ENCODE measurements at places on chromosomes 7 and 10. TPM values are rescaled to one million over a fixed set of nuclear protein-coding genes. Genes with fewer than 3 reads are reported as not detected.

Gene ANKRD26
- total RNA-seq: 11.1 TPM

Gene MORN4
- 1.9 TPM for total RNA-seq

Gene SEMA4G
- total RNA-seq: 0.45 TPM

Gene ZPBP
- total RNA-seq: not detected

Gene TSPAN12
- not detected for total RNA-seq

Gene HHEX
- not detected for total RNA-seq

Gene PPP1R17
- not detected for total RNA-seq

GRCh38 chr10:113454341-113455061, 98.4 kb upstream of the HABP2 start:
- no peak overlapping the region for H3K27ac ChIP-seq
- peak; percentile 48 for DNase-seq
- peaks cover 3% of the 10 kb centered on the region for H3K4me1 ChIP-seq
- peaks cover 20% of the 10 kb centered on the region for H3K27me3 ChIP-seq
- no peak overlapping the region for H3K4me3 ChIP-seq

GRCh38 chr7:54996391-54996790, 22.4 kb upstream of the EGFR start:
- H3K4me1 ChIP-seq: peaks cover 8% of the 10 kb centered on the region
- H3K4me3 ChIP-seq: no peak overlapping the region
- no peaks in the 10 kb centered on the region for H3K27me3 ChIP-seq
- no peak for DNase-seq

DNA sequence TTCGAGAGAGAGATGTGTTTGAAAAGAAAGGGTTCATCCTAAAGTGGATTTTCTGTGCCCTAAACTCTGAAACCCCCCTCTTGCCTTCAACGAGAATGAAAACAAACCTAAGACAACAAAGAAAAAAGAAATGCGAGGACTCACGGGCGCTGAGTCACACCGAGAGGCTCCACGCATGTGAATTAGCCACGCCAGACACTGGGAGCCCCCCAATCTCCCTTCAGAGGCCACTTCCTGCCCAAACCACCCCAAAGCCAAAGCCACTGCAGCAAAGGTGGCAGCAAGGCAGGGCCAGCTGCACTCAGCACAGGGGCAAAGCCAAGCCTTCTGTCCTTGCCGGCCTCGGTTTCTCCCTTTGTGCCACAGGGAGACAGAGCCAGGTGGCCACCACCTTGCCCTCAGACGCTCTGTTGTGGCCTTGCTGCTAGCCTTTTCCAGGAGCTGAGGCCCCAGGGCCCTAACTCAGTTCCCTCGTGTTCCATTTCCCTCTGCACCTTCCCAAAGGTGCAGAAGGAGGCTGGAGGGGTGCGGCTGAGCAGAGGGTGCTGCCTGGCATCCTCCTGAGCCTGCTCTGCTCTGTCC, 93.3 kb downstream of the FAM53B start:
- peaks cover 88% of the 10 kb centered on the region for H3K4me1 ChIP-seq
- no peaks in the 10 kb centered on the region for H3K27me3 ChIP-seq
- peak overlapping the region; percentile 51 for H3K4me3 ChIP-seq
- DNase-seq: peak; percentile 92
- peaks cover 11% of the 10 kb centered on the region for H3K36me3 ChIP-seq

- H3K27ac ChIP-seq: no peak overlapping the region
- DNase-seq: no peak
- peaks cover 2% of the 10 kb centered on the region for H3K4me1 ChIP-seq
- peaks cover 41% of the 10 kb centered on the region for H3K36me3 ChIP-seq
- no peaks in the 10 kb centered on the region for H3K27me3 ChIP-seq
Measured at GRCh38 chr10:5741276-5741675, 56.6 kb downstream of the TASOR2 start.

- no peak overlapping the region for H3K4me3 ChIP-seq
- H3K27me3 ChIP-seq: peaks cover 15% of the 10 kb centered on the region
- H3K27ac ChIP-seq: no peak overlapping the region
- DNase-seq: peak; percentile 27
Measured at GRCh38 chr10:47402641-47403301, 18.7 kb upstream of the ZNF488 start.

DNA sequence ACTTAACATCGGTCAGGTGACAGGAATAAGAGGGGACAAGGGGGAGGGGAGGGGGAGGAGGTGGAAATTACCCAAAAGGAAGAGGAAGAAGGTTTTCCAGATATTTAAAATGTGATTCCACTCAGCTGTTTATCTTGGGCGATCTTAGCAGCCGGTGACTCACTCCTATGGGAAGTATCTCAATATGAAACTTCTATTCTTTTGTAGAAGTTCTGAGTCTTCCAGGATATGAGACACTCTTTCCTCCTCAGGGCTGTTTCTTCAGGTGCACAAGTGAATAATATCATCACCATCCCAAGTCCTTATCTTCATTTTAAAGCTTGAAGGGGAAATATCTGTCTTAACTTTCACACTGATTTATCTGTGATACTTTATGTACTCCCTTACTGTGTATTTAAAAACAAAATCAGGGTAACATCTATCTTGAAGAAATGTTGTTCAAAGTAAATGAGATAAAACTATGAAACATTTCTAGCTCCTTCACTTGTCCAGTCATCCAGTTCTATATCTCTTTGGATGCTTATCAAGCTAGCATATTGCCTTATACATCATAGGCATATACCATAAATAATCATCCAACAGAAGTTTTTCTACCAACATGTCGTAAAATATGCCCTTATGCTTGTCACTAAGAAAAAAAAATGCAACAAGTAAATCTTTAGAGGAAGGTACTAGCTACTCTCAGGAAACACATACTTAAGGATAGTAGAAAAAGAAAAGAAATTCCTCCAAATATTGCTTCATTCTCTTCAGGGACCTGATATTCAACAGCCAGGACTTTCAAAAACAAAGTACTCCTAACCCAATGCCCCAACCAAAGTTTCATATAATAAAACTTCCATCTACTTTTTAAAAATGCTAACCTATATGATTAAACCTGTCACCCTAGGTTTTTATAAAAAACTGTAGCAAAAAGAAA, 13.7 kb downstream of the DOCK4 start:
- peaks cover 51% of the 10 kb centered on the region for H3K27me3 ChIP-seq
- H3K27ac ChIP-seq: no peak overlapping the region
- no peak overlapping the region for H3K4me3 ChIP-seq
- H3K4me1 ChIP-seq: no peaks in the 10 kb centered on the region

DNA sequence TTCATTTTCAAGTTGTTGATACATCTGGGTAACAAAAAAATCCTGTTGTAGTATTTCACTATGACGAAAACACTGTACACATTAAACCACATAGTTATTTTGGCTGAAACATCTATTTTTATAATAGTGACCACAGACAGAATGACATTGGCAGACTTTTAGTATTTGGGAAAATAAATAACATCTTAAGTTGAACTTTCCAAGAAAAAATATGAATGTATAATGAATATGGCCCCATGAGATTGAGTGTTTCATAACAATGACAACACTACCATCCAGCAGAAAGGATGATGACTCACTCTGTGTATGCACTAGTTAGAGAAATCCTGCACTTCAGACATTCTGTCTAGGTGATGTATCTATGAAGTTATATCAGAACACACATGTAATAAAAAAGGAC, 118.1 kb downstream of the SEMA3D start:
- DNase-seq: no peak

- H3K36me3 ChIP-seq: no peaks in the 10 kb centered on the region
- no peak for DNase-seq
- H3K27ac ChIP-seq: no peak overlapping the region
- H3K4me3 ChIP-seq: no peak overlapping the region
- no peaks in the 10 kb centered on the region for H3K4me1 ChIP-seq
- no peaks in the 10 kb centered on the region for H3K27me3 ChIP-seq
Measured at GRCh38 chr10:127496035-127496434, 53.1 kb upstream of the NPS start.

GRCh38 chr10:61363006-61363405, 90.2 kb downstream of the TMEM26 start:
- no peak overlapping the region for H3K27ac ChIP-seq
- H3K4me3 ChIP-seq: no peak overlapping the region
- no peak for DNase-seq
- peaks cover 6% of the 10 kb centered on the region for H3K27me3 ChIP-seq

- H3K27me3 ChIP-seq: no peaks in the 10 kb centered on the region
- no peak overlapping the region for H3K4me3 ChIP-seq
- peaks cover 47% of the 10 kb centered on the region for H3K4me1 ChIP-seq
- no peak for DNase-seq
- no peak overlapping the region for H3K27ac ChIP-seq
Measured at GRCh38 chr7:114939484-114940097, 17.7 kb downstream of the MDFIC start.

GRCh38 chr7:82685214-82685613, 241.6 kb upstream of the CACNA2D1 start:
- no peak for DNase-seq
- H3K27me3 ChIP-seq: no peaks in the 10 kb centered on the region
- H3K27ac ChIP-seq: no peak overlapping the region
- H3K4me1 ChIP-seq: no peaks in the 10 kb centered on the region
- H3K36me3 ChIP-seq: no peaks in the 10 kb centered on the region

GRCh38 chr7:19408706-19409220, 263.5 kb upstream of the FERD3L start:
- no peak for DNase-seq
- H3K27me3 ChIP-seq: no peaks in the 10 kb centered on the region
- H3K4me1 ChIP-seq: peaks cover 3% of the 10 kb centered on the region
- H3K27ac ChIP-seq: no peak overlapping the region
- no peaks in the 10 kb centered on the region for H3K36me3 ChIP-seq

- H3K4me1 ChIP-seq: peaks cover 75% of the 10 kb centered on the region
- peak overlapping the region; percentile 31 for H3K27ac ChIP-seq
- H3K36me3 ChIP-seq: peaks cover 53% of the 10 kb centered on the region
- peak overlapping the region; percentile 19 for H3K4me3 ChIP-seq
Measured at GRCh38 chr7:105003872-105004510, 10.0 kb upstream of the KMT2E start.

GRCh38 chr7:85392326-85392725, 205.5 kb upstream of the SEMA3D start:
- DNase-seq: no peak
- H3K27me3 ChIP-seq: no peaks in the 10 kb centered on the region
- no peak overlapping the region for H3K27ac ChIP-seq
- no peaks in the 10 kb centered on the region for H3K4me1 ChIP-seq

GRCh38 chr7:14226126-14226525, 236.7 kb upstream of the ETV1 start:
- no peak for DNase-seq
- no peaks in the 10 kb centered on the region for H3K27me3 ChIP-seq
- no peak overlapping the region for H3K27ac ChIP-seq
- H3K4me1 ChIP-seq: no peaks in the 10 kb centered on the region
- no peaks in the 10 kb centered on the region for H3K36me3 ChIP-seq
- H3K4me3 ChIP-seq: no peak overlapping the region

DNA sequence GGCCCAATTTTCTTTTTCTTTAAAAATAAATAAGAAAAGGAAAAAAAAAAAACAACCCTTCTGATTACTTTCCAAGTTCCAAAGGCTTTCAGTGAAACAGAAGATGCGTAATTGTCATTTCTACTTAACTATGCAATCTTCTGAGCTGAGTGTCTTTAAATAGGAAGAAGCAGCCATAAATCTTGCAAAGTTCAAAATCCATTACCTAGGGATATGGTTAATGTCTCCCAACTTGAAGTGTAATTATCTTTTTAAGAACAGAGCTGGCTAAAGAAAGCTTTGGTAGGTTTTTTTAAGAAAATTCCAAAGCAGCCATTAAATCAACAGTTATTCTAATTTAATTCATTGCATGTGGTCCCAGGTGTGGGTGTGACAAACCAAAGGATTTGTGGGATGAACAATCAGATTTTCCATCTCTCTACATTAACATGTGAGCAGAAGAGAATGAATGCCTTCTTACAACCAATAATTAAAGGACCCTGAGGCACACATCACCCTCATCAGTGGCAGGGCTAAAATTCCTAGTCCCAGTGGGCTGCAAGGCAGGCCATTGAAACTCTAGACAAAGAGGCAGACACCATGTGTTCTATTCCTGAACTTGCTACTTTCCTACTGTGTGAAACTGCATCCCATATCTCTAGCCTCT, 419.2 kb downstream of the REEP3 start:
- no peaks in the 10 kb centered on the region for H3K36me3 ChIP-seq
- H3K4me1 ChIP-seq: no peaks in the 10 kb centered on the region
- no peak overlapping the region for H3K4me3 ChIP-seq
- DNase-seq: no peak
- H3K27me3 ChIP-seq: no peaks in the 10 kb centered on the region

GRCh38 chr7:131623154-131623553, 66.7 kb upstream of the PODXL start:
- H3K36me3 ChIP-seq: no peaks in the 10 kb centered on the region
- no peak overlapping the region for H3K4me3 ChIP-seq
- no peak for DNase-seq
- no peaks in the 10 kb centered on the region for H3K4me1 ChIP-seq

DNA sequence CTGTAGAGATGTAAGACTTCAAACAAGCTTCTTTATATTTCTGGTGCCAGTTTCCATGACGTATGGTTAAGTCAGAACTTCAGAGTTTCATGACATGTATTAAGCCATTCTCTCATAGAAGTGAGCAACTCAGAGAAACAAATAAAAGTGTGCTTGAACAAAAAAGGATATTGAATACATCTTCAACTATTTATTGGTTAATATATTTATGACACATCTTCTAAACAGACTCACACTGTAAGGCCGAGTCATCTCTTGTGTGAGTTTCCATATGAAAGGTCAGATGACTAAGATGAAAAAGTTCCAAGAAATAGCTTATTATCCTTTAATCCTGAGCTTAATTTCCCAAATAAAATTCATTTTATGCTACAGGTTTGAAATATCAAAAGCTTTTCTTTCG, 105.5 kb upstream of the CSTF2T start:
- DNase-seq: no peak
- H3K4me1 ChIP-seq: no peaks in the 10 kb centered on the region
- H3K27me3 ChIP-seq: peaks cover 2% of the 10 kb centered on the region
- H3K36me3 ChIP-seq: no peaks in the 10 kb centered on the region

DNA sequence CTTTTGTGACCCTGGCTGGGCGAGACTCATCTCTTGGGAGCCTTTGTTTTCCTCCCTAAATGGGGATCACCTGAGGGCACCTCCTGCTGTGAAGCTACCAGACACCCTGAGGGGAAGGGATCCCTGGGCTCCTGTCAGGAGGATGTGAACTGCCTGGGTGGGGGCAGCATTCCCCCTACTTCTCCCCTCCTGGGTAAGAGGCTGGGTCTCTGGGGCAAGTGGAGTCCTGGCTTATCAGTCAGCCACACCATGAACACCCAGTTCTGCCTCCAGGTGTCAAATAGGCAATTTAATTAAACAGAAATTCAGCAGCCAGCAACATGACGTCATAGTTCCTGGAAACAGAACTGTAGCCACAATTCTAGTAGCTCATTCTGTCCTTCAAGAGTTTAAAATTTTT, 97.7 kb upstream of the RET start:
- no peak overlapping the region for H3K4me3 ChIP-seq
- H3K4me1 ChIP-seq: no peaks in the 10 kb centered on the region
- H3K27ac ChIP-seq: no peak overlapping the region
- H3K36me3 ChIP-seq: no peaks in the 10 kb centered on the region
- no peaks in the 10 kb centered on the region for H3K27me3 ChIP-seq

DNA sequence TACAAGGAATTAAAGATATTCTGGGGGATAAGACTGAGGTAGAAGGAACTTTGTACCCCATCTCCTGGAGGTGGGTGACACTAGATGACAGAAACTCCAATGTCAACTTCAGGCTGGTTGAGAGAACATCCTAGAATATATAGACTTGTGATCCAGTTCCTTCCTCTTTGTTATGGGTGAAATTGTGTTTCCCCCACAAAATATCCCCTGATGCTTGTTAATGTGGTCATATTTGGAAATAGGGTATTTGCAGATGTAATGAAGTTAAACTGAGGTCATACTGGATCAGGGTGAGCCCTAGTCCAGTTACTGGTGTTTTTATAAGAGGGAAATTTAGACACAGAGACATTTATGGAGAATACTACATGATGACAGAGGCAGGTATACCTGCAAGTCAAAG, 114.0 kb upstream of the NAMPT start:
- DNase-seq: no peak
- no peak overlapping the region for H3K27ac ChIP-seq
- H3K36me3 ChIP-seq: peaks cover 9% of the 10 kb centered on the region
- H3K27me3 ChIP-seq: peaks cover 58% of the 10 kb centered on the region
